CD4-positive, alpha-beta T cell treated with Interleukin-2 at 100 ng/mL for 4 hours (primary cell): ENCODE measurements at places on chromosomes 3 and 15.

GRCh38 chr3:120280566-120280965 lies 4.5 kb downstream of the GPR156 start:
- no peak for DNase-seq

- peak; percentile 88 for DNase-seq
Measured at GRCh38 chr15:34988027-34988902, at the start of gene ZNF770. Gene ZNF770, minus strand, starts transcription at chr15:34988287. Its CDS starts 4,853 bp downstream, at chr15:34983434.

- DNase-seq, result no peak
Measured at GRCh38 chr3:146164971-146165769, 4.2 kb upstream of the PLOD2 start.

DNA sequence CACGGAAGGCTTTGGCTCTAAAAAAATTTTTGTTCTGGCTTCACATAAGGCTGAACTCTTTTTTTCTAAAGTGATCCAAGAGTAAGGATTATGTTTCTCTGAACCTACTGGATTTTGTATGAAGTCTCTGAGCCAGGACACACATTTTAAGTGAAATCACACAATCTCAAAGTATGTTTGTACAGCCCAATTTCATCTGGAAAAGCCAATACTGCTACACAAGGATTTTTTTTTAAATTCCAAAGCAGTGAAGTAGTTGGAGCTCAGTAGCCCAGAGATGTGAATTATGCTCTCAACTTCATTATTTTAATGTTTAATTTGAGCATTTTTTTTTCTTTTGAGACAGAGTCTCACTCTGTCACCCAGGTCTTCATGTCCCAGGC lies 243.9 kb downstream of the FAM43A start:
- DNase-seq, result no peak

- no peak for DNase-seq
Measured at GRCh38 chr15:78640527-78641101, 396 bp downstream of the CHRNB4 start.

DNA sequence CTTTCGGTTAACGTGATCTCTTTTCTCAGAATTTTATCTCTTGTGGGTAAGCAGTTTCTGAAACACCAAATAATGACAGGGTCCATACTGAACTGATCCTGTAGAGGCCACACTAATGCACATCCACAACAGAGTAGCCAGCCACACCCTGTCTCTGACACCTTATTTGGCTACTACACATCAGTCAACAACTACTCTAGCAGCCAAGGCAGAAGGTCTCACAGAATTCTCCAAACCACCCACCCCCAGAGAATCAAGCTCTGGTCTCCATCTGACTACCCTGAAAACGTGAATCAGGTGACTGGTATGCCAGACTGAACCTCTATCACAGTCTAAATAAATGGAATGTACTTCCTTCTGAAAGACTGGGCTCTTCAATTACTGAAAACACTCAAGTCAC lies 38.0 kb downstream of the EDC3 start:
- DNase-seq, result no peak

DNA sequence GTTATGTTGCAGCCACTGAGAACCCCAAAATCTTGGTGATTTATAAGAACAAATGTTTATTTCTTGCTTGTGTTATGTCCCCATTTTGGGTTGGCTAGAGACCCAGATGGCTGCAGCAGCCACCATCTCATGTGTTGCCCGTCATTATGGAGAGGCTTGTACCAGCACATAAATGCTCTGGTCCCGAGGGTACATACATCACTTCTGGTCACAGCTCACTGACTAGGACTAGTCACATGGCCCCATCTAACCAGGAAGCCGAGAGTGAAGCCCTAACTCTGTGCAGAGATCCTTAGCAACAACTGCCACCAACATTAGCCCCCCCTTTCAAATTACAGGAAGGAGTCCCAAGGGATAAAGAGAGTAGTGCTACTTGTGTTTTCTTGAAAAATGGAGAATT lies 25.5 kb upstream of the HACD2 start:
- no peak for DNase-seq

- DNase-seq, result no peak
Measured at GRCh38 chr15:93330912-93331544, 242.0 kb upstream of the RGMA start.

- no peak for DNase-seq
Measured at GRCh38 chr3:40901298-40901697, 298.0 kb upstream of the CTNNB1 start.

- no peak for DNase-seq
Measured at GRCh38 chr3:99475229-99475628, 163.2 kb upstream of the COL8A1 start.

GRCh38 chr3:33380653-33381052 lies 59.6 kb downstream of the UBP1 start:
- no peak for DNase-seq

DNA sequence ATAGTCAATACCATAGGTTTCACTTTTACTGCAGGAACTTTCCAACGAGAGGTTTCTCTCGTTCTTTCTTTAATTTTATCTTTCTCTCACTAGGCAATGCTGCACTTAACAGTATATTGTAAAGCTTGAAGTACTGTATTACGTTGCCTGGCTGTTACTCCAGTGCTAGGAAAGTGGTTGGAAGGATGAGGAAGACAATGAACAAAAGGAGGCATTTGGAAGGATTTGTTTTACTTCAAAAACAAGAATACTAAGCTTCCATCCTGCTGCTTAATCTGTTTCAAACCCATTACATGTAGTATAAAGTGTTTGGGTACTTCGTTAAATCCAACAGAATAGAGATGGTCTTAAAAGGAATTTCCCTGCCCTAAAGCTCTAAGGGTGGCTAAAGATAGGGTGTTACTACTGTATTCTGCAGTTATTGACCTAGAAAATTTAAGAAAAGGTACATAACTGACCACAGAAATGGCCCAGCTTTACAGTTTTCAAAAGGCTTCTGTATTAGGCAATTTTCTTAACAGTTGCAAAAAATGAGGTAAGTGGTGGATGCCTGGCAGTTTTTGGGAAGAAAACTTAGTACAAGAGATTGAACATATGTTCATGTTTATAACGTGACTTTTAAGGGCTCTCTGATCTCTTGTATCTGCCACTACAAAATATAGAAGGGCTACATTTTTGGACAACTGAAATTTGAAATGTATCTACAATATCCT lies 785 bp upstream of the IFT57 start:
- no peak for DNase-seq

DNA sequence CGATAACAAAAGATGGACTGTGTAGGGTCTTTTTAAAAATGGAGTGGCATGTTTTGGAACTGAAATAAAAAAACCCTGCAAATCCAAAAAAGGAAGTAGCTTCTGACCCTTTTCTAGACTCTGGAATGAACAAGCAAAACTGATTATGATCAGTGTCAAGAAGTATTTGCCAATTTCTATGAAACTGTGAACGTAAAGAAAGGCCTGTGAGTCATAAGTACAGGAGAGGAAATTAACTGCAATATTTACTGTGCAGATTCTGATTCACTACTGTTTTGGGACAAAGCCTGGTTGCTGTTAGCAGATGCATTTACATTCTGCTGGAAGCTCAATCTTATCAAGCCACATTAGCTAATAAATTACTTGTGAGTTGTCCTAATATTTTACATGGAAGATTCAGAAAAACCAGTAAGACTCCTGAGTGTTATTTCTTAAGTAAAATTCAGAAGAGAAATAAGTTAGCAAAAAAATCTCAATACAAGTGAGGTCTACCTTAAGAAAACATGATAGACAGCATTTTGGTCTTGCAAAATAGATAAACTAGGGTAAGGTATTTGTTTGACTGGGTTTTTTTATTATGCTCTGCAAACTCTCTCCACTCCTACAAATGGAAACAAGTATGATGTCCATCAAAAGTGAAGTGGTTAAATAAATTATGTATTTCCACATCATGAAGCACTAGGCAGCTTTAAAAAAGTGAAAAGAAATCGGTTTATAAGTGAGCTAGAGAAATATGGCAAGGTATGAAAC lies 90.2 kb upstream of the LMOD3 start:
- DNase-seq, result peak; percentile 56

DNA sequence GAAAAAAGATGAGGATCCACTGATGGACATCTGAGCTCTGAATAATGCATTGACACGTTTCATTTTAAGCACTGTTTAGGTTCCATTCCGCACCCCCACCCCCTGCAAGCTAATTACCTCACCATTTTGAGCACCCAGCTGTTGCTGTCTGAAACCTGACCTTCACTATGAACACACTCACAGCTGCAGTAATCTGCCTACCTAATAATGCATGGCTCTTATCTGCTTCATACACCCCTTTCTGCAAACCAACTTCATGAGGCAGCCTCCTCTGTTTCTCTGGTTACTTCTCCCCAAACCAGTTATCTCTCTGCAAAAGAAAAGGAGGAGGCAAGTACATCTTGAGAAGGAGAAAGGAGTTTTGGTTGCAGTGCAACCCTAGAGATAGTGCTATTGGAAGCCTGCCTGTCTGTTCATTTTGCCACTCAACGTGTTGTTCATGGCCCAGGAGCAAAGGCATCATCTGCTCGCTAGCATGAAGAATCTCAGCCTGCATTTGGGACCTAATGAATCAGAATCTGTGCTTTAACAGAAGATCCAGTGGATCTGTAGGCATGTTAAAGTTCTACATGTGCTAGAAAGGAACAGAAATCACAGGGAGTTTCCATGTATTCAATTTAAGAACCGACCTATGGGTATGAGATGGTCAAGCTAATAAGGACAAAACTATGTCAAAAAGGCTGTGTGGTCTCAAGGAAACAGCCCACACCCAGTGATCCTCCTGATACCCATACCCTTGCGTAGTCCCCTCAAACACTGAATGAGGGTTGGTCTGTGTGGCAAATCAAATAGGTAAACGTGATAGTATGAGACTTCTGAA lies 87.2 kb downstream of the MB21D2 start:
- no peak for DNase-seq

- DNase-seq, result peak; percentile 3
Measured at GRCh38 chr3:52372822-52373504, 56.8 kb downstream of the DNAH1 start.

DNA sequence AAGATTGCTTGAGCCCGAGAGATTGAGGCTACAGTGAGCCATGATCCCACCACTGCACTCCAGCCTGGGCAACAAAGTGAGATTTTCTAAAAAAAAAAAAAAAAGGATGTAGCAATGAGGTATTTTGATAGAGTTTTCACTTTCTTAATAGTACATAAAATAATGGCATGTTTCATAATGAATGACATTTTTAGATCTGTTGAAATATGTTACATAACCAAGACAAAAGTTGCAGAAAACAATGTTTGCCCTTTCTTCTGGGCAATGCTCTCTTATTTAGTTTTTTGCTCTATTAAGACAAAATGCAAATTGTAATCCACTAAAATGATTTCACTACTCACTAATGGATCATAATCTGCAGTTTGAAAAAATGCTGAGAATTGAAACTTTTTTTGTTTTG lies 4.4 kb upstream of the MAPK6 start:
- DNase-seq, result no peak

GRCh38 chr3:183122257-183122932 lies 23.1 kb upstream of the MCCC1 start:
- peak; percentile 57 for DNase-seq

GRCh38 chr3:39541917-39542329 lies 74.4 kb downstream of the MOBP start:
- DNase-seq, result no peak

GRCh38 chr3:53248161-53248560 lies 7.7 kb downstream of the TKT start:
- no peak for DNase-seq

DNA sequence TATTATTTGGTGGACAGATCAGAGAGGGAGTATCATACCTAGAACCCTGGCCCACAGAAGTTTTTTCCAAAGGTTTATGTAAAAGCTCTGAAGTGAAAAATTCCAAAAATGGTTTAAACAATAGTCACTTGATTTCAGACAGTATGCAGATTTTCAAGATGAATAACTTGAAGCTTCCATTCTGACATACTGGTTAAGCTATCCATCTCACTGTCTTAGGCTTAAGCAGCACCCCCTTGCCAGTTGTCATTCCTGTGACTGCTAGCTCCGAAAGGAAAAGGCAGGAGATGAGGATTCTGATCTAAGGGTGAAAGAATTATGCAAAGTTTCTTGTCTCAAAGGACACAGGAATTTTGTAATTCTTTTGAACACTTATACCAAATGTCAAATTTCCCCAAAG lies 337.5 kb upstream of the THBS1 start:
- DNase-seq, result no peak

DNA sequence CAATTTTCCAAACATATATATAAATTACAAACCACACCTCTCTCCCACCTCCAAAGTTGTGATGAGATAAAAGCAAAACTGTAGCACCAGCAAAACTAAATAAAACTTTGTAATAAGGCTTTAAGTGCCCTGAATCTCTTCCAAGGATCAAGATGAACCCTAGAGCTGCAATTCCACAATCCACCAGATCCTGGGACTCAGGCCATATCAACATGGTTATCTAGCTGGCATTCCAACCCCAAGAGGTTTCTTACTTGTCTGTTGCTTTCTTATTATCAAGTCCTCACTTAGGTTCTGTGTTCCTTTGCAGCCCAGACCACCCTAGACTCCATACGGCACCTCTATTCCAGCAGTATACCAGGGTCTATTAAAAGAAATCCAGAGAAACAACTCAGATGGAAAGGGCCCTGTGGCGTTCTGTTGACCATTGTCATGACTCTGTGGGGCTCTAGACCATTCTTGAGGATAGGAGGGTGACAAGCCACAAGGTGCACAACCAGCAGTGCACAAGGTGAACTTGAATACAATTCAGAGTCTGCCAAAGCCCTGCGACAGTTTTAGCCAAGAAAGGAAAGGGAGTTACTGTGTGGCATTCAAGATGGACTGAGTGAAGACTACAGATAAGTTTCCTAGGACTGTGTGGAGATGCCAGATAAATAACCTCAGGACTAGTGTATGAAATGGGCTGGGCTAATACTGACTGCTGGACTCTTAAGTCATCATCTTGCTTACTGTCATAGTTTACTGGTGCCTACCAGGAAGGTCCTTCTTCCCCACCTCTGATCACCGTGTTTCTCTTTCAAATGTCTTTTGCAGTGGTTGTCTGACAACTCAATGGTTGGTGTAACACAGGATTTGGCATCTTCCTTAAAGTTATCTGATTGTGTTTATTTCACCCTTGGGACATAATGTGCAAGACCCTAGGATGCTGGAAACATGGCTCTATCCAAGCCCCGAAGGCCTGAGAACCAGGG lies 27.2 kb downstream of the ACKR2 start:
- DNase-seq, result no peak

DNA sequence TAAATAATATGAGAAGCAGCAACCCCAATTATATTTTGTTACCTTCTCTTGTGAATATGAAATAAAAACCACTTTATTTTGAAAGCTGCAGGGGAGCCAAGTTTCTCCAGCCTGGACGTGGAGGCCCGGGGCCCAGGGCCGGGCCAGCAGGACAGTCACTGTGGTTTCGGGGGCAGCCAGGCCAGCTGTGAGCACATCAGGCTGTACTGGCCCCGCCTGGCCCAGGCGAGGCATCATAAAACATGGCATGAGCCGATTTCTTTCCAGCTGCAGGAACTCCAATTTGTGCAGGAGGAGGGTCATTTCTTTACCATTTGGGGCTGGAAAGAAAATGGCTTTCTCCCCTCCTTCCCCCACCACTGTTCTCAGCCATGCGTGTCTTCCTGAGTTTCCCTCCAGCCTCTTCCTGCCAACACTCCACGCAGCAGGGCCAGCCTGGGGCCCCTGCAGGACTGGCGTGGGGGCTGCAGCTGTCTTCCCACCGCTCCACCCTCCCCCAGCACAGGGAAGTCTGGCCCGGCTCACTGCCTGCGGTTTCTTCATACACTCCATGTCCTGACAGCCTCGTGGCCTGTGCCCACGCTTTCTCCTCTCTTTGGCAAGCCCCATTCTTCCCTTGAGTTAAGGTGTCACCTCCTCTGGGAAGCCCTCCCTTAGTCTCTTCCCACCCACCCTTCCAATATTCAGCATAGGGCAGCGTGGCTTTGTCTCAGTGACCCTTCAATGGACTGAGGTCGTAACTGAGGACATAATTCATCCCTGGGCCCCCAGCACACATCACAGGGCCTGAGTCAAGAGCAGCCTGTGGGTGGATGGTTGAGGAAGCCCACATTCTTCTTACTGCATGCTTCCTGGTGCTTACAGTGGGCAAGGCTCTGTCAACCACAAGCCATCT lies 135.8 kb downstream of the CHSY1 start:
- DNase-seq, result no peak
